SHP77 treated with DMSO at 0.1 percent for 48 hours (cell line): ENCODE measurements at places on chromosomes 16 and 17.

DNA sequence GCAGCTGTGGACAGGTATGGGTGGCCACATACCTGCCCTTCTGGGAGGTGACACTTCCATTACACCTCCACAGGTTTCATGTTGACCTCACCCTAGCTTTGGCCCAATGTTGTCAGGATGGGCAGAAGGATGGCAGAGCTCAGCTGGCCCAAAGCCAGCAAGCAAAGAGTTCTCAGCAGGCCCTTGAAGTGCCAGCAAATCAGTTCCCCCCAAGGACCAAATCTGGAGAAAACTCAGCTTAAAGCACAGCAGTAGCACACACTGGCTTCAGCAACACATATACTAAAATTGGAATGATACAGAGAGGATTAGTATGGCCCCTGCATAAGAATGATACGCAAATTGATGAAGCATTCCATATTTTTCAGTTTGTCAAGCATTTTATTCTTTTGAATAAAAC, 13.4 kb downstream of the ARL4D start:
- DNase-seq = no peak

GRCh38 chr17:70804161-70804560, 634.8 kb downstream of the KCNJ2 start:
- DNase-seq = no peak

GRCh38 chr17:70535986-70536385, 366.7 kb downstream of the KCNJ2 start:
- no peak for DNase-seq

DNA sequence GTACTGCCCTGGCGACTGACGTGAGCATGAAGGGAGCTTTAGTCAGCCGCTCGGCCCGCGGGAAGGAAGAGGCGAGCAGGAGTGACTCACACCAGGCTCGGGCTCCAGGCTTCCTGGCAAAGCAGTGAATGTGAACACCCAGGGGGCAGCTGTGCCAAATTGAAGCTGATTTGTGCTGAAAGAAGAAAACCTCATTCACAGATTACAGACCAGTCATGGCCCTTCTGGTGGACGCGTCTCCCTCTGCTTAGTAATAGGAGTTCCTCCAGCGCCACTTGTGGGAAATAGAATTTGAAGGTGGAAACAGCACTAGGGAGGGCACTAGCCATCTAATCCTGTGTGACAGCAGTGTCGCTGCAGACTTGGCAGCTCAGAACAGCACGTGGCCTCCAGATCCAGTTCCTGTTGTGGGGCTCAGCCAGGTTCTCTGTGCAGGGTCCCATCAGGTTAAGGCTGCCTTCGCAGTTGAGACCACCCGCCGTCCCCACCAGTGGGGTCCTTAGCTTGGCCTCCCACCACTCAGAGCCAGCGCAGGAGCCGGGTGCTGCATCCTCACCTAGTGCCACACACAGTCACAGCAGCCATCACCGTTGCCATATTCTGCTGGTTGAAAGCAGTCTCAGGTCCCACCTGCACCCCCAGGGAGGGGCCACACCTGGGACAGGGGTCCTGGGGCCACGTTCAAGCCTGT, 164.5 kb upstream of the CHMP6 start:
- peak; percentile 41 for DNase-seq

GRCh38 chr17:51618476-51618875, 358.1 kb downstream of the UTP18 start:
- no peak for DNase-seq
